Astrocyte (in vitro differentiated cells and primary cell): ENCODE measurements at places on chromosomes 5 and 9. TPM values are rescaled to one million over a fixed set of nuclear protein-coding genes. Genes with fewer than 3 reads are reported as not detected.

TBC1D9B gene
- total RNA-seq, result 85.1 and 89.9 TPM in 2 replicates

PCDHGB6 gene
- total RNA-seq, result 18.4 and 19.9 TPM in 2 replicates

MEF2C gene
- total RNA-seq, result 20.5 and 21.8 TPM in 2 replicates

IDNK gene
- total RNA-seq, result 1.3 and 1.8 TPM in 2 replicates

TMEM232 gene
- 1.4 and 1.7 TPM in 2 replicates for total RNA-seq

CERCAM gene
- 66.1 and 99.8 TPM in 2 replicates for total RNA-seq

FBXL7 gene
- 21.0 and 22.4 TPM in 2 replicates for total RNA-seq

GABRA1 gene
- total RNA-seq, result 0.32 and 0.41 TPM in 2 replicates

FAM200C gene
- total RNA-seq, result 1.7 and 2.1 TPM in 2 replicates

OBP2B gene
- total RNA-seq, result not detected in 2 replicates

CCDC187 gene
- total RNA-seq, result 0.09 TPM in 1 of 2 replicates, not detected in the other

CDKN2A gene
- total RNA-seq, result 71.6 and 81.4 TPM in 2 replicates

MAMDC2 gene
- total RNA-seq, result 135 and 211 TPM in 2 replicates

FGF1 gene
- 42.2 and 70.9 TPM in 2 replicates for total RNA-seq

ACOT12 gene
- 0.09 TPM in 1 of 2 replicates, not detected in the other for total RNA-seq

ELOVL7 gene
- 0.72 and 1.0 TPM in 2 replicates for total RNA-seq

BAAT gene
- total RNA-seq, result 8.9 and 9.5 TPM in 2 replicates

FGD3 gene
- total RNA-seq, result 0.09 TPM in 1 of 2 replicates, not detected in the other

STK32A gene
- 0.25 and 0.34 TPM in 2 replicates for total RNA-seq

PTPRD gene
- total RNA-seq, result 84.0 and 88.1 TPM in 2 replicates

OR1L8 gene
- not detected in 2 replicates for total RNA-seq

SPATA31D4 gene
- total RNA-seq, result not detected in 2 replicates

PAPPA gene
- 172 and 208 TPM in 2 replicates for total RNA-seq

HMGCR gene
- total RNA-seq, result 87.3 and 114 TPM in 2 replicates

OLFM1 gene
- total RNA-seq, result 5.5 and 6.3 TPM in 2 replicates

LEAP2 gene
- 0.27 and 0.31 TPM in 2 replicates for total RNA-seq

IFNA21 gene
- not detected in 2 replicates for total RNA-seq

PCYOX1L gene
- 16.6 and 21.8 TPM in 2 replicates for total RNA-seq

TNPO1 gene
- 172 and 184 TPM in 2 replicates for total RNA-seq

WDR38 gene
- not detected in 2 replicates for total RNA-seq

F2RL2 gene
- total RNA-seq, result 23.4 and 26.0 TPM in 2 replicates

TPM2 gene
- total RNA-seq, result 1,947 and 2,001 TPM in 2 replicates

BNIP1 gene
- 10.4 and 13.2 TPM in 2 replicates for total RNA-seq

PCDH1 gene
- 9.1 and 11.5 TPM in 2 replicates for total RNA-seq

ADAM19 gene
- 316 and 332 TPM in 2 replicates for total RNA-seq

PCDHAC1 gene
- total RNA-seq, result 5.7 and 5.9 TPM in 2 replicates

AOPEP gene
- 73.2 and 75.3 TPM in 2 replicates for total RNA-seq

GRXCR2 gene
- not detected in 2 replicates for total RNA-seq

CDC23 gene
- 27.6 and 34.2 TPM in 2 replicates for total RNA-seq

ZNF879 gene
- 1.6 and 1.9 TPM in 2 replicates for total RNA-seq

PCDHB3 gene
- 3.6 and 3.9 TPM in 2 replicates for total RNA-seq

PCDHA3 gene
- total RNA-seq, result 0.84 and 1.1 TPM in 2 replicates

TSSK1B gene
- total RNA-seq, result 0.20 and 0.41 TPM in 2 replicates

PDCD1LG2 gene
- total RNA-seq, result 8.8 and 9.4 TPM in 2 replicates

COL5A1 gene
- total RNA-seq, result 1,055 and 1,568 TPM in 2 replicates

MEGF9 gene
- 12.1 and 17.7 TPM in 2 replicates for total RNA-seq

CD274 gene
- total RNA-seq, result 20.5 and 21.4 TPM in 2 replicates

NCS1 gene
- 119 and 126 TPM in 2 replicates for total RNA-seq

ABCA1 gene
- total RNA-seq, result 109 and 125 TPM in 2 replicates
